8988T (cell line): ENCODE measurements at places on chromosomes 6 and 20.

DNA sequence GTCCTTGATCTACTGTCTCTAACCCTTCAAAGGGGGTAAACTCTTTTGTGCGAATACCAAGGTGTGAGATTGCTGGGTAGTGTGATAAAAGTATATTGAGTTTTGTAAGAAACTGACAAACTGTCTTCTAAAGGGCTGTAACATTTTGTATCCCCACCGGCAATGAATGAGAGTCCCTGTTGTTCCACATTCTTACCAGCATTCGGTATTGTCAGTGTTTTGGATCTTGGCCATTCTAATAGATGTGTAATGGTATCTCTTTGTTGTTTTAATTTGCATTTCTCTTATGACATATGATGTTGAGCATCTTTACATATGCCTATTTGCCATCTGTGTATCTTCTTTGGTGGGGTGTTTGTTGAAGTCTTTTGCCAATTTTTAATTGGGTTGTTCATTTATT is 1090.7 kb downstream of the KIF16B start:
- DNase-seq = no peak

DNA sequence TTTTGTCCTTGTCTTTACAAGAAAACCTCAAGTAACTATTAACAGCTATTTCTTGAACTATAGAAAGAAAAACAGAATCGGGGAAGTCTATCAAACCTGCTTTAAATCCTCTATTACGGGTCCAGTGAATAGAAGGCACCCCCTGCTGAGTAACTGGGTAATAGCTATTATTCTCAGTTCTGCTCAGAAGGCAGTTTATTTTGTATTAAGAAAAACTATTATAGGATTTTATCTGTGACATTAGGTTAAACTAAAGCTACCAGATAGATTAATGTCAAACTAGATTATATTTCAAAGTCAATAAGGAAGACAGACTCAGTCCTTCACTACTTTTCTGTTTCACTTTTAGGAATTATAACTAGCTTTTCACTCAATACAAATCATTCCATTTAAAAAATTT is 93.7 kb downstream of the DST start:
- no peak for DNase-seq

GRCh38 chr6:130625825-130626527 is 201.2 kb upstream of the SMLR1 start:
- DNase-seq = no peak

GRCh38 chr6:17393892-17394631 is 667 bp downstream of the CAP2 start:
- peak; percentile 74 for DNase-seq

DNA sequence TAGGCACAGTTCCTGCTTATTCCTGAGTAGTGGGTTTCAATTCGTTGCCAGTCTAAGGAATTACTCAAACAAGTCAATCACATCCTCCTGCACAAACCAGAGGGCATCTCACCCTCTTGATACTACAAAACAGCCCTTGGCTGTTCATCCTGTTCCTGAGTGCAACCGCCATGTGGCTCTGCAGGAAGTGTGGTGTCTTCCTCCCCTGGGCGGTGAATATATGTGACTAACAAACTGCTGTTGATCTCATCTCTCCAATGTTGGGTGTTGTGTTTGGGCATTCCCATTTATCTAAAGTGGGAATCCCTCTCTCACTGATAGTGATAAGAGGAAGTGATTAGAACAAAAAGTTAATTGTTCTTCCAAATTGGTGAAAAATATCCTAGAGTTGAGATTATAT is 163.0 kb downstream of the TBX18 start:
- DNase-seq = no peak

DNA sequence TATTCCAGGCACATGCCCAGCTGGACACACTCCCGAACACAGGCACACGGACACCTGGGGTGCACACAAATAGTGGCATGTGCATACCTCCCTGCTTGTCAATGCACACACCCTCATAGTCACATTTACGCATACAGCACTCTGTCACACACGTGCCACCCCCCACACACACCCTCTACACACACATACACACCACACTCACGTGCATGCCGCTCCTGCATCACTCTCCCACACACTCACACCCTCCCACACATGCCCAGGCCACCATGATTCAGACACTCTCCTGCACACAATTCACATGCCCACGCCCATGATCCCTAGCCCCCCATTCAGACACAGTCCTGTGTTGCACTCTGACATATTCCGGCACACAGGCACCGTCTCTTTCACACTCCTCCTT is 13.0 kb downstream of the SIRPA start:
- no peak for DNase-seq

GRCh38 chr6:118826096-118826495 is 67.9 kb upstream of the ASF1A start:
- no peak for DNase-seq

DNA sequence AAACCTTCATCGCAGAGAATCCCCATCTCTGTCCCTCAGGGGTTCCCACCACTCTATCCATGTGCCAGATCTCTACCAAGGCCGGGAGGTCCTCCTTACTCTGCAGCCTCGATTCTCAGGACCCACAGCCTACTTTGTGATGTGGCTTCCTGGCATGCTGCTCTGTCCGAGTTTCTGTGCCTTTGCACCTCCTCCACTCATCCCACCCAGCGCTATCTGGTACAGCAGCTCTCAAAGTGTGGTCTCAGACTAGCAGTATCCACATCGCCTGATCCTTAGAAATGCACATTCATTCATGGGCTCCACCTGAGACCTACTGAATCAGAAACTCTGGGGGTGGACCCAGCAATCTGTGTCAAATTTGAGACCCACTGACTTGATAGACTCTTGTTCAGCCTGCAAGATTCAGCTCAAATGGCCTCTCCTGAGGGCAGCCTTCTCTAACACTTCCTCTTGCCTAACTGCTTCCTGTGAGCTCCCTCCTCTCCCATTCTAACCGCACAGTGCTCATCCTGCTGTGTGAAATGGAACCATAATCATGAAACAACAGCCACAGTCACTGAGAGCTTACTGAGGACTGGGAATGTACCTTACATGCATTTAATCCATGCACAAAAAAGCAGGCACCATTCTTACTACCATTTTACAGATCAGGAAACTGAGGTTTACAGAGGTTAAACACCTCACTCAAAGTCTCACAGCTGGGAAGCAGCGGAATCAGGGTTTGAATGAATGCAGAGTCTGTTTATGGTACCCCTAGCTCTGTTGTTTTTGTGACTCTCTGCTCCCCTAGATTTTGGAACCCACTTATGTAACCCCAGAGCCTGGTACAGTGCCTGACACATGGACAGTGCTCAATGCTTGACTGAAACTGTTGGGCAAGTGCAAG is 69.4 kb downstream of the JPH2 start:
- DNase-seq = no peak

DNA sequence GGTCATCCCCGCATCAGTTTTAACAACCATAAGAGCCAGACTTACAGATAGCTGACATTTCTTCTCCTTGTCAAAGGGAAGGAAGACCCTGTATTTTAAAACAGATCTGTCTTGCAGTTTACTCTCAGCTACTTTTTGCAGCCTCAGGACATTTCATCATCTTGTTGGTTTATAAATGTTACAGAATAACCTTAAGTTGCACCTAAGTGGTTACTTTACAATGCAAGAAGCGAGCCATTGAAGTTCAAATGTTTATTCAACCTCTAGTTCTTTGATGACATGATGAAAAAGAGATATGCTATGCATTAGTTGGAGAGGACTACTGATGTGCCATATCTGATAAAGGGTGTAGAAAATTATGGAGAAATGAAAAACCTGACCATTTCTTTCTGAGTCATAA is 187.9 kb upstream of the COL21A1 start:
- no peak for DNase-seq

DNA sequence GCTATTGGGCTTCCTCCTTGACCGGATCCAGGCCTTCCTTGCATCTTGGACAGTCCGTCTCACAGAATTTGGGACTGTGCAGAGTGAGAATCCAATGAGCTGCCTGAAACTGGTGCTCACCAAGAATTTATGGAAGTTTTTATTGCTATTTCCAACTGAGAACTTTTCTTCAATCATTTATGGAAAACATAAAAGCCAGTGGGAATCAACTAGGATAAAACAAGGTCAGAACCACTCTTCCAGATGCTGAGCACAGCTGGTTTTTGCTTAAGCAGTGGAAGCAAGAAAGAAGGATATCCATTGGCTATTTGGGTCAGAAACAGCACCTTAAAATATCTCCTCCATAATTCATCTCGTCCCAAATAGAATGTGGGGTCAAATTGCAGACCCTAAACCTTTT is 74.2 kb downstream of the CD83 start:
- no peak for DNase-seq

DNA sequence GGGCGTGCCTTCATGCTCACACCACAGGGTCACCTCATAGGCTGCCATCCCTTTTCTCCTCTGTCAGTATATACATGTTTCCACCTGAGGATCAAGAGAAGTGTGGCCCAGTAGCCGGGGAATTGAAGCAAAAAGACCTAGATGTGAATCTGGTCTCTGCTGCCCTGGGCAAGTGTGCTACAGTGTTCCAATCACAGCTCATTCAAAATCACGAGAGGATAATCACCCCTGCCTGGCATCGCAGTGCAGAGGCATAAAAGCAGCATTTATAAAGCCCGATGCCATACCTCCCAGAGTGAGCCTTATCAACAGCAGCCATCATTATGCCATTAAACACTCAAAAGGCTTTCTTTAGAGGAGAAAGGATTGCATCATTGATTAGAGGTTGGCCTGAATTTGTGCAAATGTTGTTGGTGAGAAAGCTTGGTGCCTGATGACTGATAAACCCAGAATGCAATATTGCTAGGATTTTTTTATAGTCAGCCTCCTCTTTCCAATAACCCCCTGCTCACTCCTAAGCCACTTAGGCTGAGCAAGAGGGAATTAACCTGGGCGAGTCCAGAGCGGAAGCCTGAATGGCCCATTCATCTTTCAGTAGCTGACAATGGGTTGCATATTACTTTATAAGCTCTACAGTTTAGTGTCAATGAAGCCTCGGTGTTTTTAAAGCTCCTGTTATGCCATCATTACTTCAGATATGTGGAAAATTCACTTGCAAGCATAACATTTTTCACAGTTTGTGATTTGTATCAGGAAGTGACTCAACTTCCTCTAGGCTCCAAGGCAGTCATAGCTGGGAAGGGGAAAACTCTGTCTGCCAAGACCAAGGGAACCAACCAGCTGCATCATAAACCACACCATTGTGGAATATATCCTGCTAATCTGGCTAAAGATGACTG is 92.5 kb upstream of the NXT1 start:
- peak; percentile 44 for DNase-seq
